ENCODE measurements at places on chromosomes 3 and 15. TPM values are rescaled to one million over a fixed set of nuclear protein-coding genes. Genes with fewer than 3 reads are reported as not detected.

The AGTR1 gene
- polyA plus RNA-seq, result 16.4 TPM

DNA sequence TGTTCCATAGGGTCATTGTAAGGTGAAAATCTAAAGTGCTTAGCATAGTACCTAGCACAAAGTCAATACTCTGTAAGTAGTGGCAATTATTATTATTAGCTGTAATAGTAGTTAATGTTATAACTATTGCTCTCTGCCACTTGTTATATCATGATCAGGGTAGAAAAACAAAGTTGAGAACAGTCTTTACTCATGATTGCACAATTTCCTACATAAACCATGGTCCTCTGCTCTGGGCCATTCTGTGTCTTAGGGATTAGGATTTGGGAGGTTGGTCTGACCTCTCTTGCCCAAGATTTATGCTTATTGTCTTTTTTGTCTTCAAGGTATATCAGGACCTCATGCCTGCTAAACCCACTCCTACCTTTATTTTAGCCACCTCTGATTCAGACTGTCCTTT lies 4.3 kb upstream of the LRRC58 start:
- DNase-seq, result no peak

GRCh38 chr3:120536642-120537041 lies 59.5 kb upstream of the NDUFB4 start:
- no peak for DNase-seq

The BDH1 gene
- polyA plus RNA-seq, result 50.6 TPM

All from renal cortex interstitium (tissue), 15 donors.